Naive thymus-derived CD4-positive, alpha-beta T cell (primary cell): ENCODE measurements at places on chromosomes 16 and 17. TPM values are rescaled to one million over a fixed set of nuclear protein-coding genes. Genes with fewer than 3 reads are reported as not detected.

DNA sequence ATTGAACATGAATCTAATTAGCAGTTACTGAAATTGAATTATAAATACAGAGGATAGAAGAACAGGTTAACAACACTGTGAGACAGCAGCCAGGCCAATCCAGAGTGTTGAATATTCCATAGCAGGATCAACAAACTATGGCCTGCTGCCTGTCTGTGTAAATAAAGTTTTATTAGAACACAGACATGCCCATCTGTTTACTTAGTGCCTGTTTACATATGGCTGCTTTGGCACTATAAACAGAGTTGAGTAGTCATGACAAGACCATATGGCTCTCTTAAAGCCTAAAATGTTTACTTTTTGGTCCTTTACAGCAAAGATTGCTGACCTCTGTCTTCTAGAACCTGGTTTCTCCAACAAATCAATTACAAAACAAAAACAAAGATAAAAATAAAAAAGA lies 115.4 kb upstream of the CDC42EP4 start:
- no peaks in the 10 kb centered on the region for H3K4me1 ChIP-seq
- no peaks in the 10 kb centered on the region for H3K36me3 ChIP-seq
- no peak overlapping the region for H3K4me3 ChIP-seq
- DNase-seq, result no peak
- no peak overlapping the region for H3K27ac ChIP-seq
- H3K27me3 ChIP-seq, result no peaks in the 10 kb centered on the region

- DNase-seq, result no peak
- no peak overlapping the region for H3K27ac ChIP-seq
- H3K27me3 ChIP-seq, result no peaks in the 10 kb centered on the region
- H3K4me1 ChIP-seq, result peaks cover 21% of the 10 kb centered on the region
- H3K36me3 ChIP-seq, result no peaks in the 10 kb centered on the region
- H3K4me3 ChIP-seq, result peak overlapping the region; percentile 16
Observed at GRCh38 chr17:2815781-2816185, 19.5 kb downstream of the RAP1GAP2 start.

- H3K4me3 ChIP-seq, result no peak overlapping the region
- no peak overlapping the region for H3K27ac ChIP-seq
- H3K27me3 ChIP-seq, result no peaks in the 10 kb centered on the region
- H3K36me3 ChIP-seq, result no peaks in the 10 kb centered on the region
- H3K4me1 ChIP-seq, result no peaks in the 10 kb centered on the region
Observed at GRCh38 chr16:31401436-31401835, 8.3 kb downstream of the ITGAD start.

GRCh38 chr16:50671644-50672260 lies 9.4 kb downstream of the SNX20 start:
- H3K36me3 ChIP-seq, result peaks cover 19% of the 10 kb centered on the region
- no peak overlapping the region for H3K4me3 ChIP-seq
- H3K27me3 ChIP-seq, result no peaks in the 10 kb centered on the region
- H3K4me1 ChIP-seq, result peaks cover 4% of the 10 kb centered on the region
- no peak overlapping the region for H3K27ac ChIP-seq

- no peak for DNase-seq
- peaks cover 19% of the 10 kb centered on the region for H3K4me1 ChIP-seq
- peaks cover 4% of the 10 kb centered on the region for H3K36me3 ChIP-seq
- H3K27me3 ChIP-seq, result no peaks in the 10 kb centered on the region
Observed at GRCh38 chr16:30430428-30430970, 669 bp upstream of the DCTPP1 start.

DNA sequence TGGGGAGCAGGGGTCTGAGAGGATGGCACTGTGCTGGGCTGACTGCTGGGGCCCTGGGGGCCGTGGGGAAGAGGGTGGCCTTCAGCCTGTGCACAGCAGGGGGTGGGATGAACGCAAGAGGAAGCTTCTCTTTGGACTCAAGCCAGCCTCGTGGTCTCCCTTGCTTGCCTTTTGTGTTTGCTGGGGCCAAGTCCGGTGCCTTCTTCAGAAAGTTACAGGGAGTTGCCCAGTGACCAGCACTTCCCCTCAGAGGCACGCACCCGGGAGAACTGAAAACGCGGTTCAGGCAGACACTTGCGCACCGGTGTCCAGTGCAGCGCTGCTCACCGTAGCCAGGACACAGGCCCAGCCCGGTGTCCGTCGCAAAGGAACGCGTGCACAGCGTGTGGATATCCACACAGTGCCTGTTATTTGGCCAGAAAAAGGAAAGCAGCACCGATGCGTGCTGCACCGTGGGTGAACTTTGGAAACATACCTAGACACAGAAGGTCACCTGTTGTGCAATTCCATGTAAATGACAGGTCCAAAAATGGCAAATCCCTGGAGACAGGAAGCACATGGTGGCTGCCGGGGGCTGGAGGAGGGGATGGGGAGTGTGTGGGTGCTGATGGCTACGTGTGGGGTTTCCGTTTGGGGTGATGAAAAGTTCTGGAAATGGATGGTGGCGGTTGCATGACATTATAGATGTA lies 29.4 kb upstream of the NUDT16L1 start:
- no peak for DNase-seq
- H3K27me3 ChIP-seq, result no peaks in the 10 kb centered on the region

GRCh38 chr17:70355185-70355584 lies 185.9 kb downstream of the KCNJ2 start:
- no peaks in the 10 kb centered on the region for H3K27me3 ChIP-seq
- no peaks in the 10 kb centered on the region for H3K4me1 ChIP-seq
- no peak overlapping the region for H3K4me3 ChIP-seq
- no peak overlapping the region for H3K27ac ChIP-seq

GRCh38 chr17:57442914-57443571 lies 186.7 kb downstream of the MSI2 start:
- peaks cover 39% of the 10 kb centered on the region for H3K4me1 ChIP-seq
- no peaks in the 10 kb centered on the region for H3K36me3 ChIP-seq
- no peak overlapping the region for H3K4me3 ChIP-seq
- no peaks in the 10 kb centered on the region for H3K27me3 ChIP-seq
- no peak overlapping the region for H3K27ac ChIP-seq
- peak; percentile 35 for DNase-seq

GRCh38 chr17:31266042-31266441 lies 31.0 kb downstream of the OMG start:
- H3K4me3 ChIP-seq, result no peak overlapping the region
- DNase-seq, result no peak
- H3K27me3 ChIP-seq, result no peaks in the 10 kb centered on the region
- no peaks in the 10 kb centered on the region for H3K36me3 ChIP-seq

DNA sequence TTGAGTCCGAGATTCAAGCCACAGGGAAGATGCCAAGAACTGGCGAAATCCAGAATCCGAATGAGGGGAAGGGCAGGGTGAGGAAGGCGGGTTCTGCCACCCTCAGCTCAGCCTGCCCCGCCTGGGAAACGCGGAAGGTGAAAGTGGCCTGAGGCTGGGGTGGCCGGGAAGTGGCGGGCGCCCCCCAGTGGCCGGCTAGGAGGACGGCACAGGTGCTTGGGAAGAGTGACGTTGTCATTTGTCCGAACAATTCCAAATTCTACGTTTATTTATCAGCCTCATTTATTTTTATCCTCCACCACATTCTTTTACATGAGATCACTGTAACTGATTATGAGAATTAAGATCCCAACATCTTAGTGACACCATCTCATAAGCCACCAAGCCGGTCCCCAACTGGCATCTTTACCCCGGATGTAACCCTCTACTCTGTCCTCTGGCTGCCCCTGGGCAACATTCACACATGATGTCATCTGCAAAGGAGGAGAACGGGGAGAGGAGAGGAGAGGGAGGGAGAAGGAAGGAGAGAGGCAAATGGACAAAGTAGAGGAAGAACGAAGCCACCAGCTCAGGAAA lies 21.3 kb downstream of the SRCIN1 start:
- no peaks in the 10 kb centered on the region for H3K27me3 ChIP-seq
- peak; percentile 55 for DNase-seq
- H3K36me3 ChIP-seq, result no peaks in the 10 kb centered on the region
- H3K4me1 ChIP-seq, result no peaks in the 10 kb centered on the region

DNA sequence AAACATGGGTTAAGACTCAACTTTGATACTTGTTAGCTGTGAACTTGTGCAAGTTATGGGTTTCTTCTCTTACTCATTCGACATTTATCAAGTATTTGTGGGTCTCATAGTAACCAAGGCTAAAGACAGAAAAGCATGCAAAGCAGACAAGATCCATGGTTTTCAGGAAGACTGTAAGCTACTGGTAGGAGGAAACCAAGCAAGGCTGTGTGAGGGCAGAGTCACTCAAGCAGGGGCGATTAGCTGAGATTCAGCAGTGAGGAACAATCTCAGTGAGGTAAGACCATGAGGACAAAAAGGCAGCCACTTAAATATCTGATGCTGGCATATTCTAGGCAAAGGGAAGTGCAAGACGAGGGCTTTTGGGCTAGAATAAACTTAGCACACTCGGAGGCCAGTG lies 29.5 kb downstream of the MBTD1 start:
- no peak overlapping the region for H3K4me3 ChIP-seq
- peaks cover 3% of the 10 kb centered on the region for H3K4me1 ChIP-seq
- no peak for DNase-seq
- H3K27ac ChIP-seq, result no peak overlapping the region
- H3K36me3 ChIP-seq, result no peaks in the 10 kb centered on the region
- no peaks in the 10 kb centered on the region for H3K27me3 ChIP-seq

DNA sequence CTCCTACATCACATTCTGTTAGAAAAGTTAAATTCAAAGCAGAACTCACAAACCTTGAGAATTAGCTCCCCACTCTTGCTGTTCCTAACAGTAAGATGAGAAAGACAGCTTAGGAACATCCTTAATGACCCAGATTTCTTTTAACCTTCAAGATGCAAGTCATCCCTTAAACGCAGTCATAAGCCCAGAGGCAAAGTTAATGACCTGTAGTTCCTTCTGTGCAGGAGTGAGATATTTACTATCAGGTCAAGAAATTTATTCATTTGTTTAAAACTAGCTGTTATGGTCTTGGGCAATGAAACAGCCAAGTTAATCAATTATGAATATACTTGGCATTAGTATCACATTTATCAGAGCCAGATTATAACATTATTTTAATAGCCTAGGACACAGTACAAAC lies 37.1 kb downstream of the NXPH3 start:
- H3K36me3 ChIP-seq, result peaks cover 29% of the 10 kb centered on the region
- H3K27me3 ChIP-seq, result no peaks in the 10 kb centered on the region
- DNase-seq, result no peak
- H3K4me1 ChIP-seq, result no peaks in the 10 kb centered on the region
- H3K27ac ChIP-seq, result no peak overlapping the region

Gene KCNJ16
- total RNA-seq, result not detected

Gene TMC5
- not detected for total RNA-seq

Gene ARHGAP44
- not detected for total RNA-seq

Gene SEPTIN12
- total RNA-seq, result not detected
